ENCODE measurements at places on chromosomes 7 and 10. TPM values are rescaled to one million over a fixed set of nuclear protein-coding genes. Genes with fewer than 3 reads are reported as not detected.
A peak's percentile ranks its signal among the peaks of the same experiment; 100 is the strongest.

DNA sequence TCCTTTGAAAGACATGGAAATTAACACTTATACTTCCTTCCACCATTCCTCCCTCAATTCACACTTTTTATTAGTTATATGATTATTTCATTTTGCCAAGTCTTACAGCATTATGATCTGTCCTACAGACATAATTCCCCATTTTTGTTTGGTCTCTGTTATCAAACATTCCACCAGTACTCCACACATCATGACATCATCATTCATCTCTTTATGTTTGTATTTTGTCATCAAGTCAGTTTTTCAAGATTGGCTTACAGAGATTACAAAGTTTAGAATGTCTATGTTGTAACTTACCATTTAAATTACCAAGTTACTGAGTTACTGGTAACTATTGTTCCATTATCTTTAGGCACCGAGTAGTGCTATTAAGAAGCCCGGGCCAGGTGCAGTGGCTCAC lies 150.2 kb downstream of the HTR7 start:
- H3K4me3 ChIP-seq = no peak overlapping the region
- no peaks in the 10 kb centered on the region for H3K4me1 ChIP-seq
- no peak overlapping the region for H3K27ac ChIP-seq
- no peaks in the 10 kb centered on the region for H3K36me3 ChIP-seq
- peaks cover 4% of the 10 kb centered on the region for H3K27me3 ChIP-seq

Gene GHRHR
- not detected for total RNA-seq

DNA sequence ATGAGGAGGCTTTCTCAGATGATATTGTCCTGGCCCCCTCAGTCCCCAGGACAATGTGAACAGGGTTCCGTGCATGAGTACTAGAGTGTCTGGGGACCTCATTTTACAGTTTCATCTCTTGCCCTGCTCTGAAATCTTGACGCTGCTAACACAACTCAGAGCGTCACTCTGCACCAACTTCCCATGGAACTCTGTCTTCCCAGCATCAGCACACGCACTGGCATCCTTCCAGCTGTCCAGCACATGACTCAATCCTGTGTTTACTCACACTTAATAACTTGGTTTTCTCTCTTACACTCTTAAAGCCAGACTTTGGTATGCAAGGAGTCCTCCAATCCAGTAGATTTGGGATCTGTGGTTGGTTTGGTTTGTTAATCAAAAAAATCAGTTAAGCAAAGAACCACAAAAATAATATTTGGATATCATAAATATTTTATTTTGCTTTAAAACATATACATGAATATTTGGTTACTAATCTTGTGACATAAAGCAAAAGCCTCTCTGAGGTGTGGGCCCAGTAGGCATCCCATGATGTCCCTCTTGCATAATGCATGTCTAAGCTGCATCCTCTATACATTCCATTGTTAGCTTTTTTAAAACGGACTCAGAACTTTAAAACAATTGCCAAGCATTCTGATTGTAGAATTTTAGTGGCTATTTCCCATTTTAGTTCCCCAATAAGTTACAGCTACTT lies 131.0 kb downstream of the CXCL12 start:
- no peak overlapping the region for H3K4me3 ChIP-seq
- DNase-seq = peak; percentile 24
- H3K27ac ChIP-seq = no peak overlapping the region
- H3K4me1 ChIP-seq = no peaks in the 10 kb centered on the region
- H3K36me3 ChIP-seq = no peaks in the 10 kb centered on the region

DNA sequence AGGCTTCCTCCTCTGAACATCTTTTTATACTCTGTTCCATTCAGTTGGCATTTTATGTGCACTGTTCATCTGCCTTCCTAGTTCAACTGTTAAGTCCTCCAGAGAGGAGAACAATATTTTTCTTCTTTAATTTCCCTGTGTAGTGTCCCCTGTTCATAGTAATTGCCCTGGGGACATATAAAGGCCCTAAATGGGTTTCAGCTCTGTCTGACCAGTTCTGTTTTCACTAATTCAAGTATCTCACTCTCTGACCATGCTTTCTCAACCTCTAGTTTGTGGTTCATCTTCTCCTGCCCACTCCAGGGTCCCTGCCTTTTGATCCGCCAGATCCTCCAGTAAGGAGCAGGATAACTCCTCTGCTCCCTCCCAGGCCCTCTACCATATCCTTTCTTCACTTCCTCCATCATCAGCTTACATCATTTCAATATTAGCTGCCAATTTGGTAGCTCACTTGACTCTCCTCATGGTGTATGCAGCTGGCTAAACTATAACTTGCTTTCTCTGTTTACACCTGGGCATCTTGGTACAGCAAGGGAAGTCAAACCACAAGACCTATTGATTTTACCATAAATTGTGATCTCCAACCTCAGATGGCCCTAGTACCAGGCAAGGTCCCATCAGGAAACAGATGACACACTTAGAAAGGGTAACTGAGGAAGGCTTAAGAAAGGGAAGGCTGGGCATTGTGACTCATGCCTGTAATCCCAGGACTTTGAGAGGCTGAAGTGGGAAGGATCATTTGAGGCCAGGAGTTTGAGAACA lies 17.7 kb upstream of the C10orf67 start:
- no peak for DNase-seq
- no peaks in the 10 kb centered on the region for H3K27me3 ChIP-seq
- H3K4me3 ChIP-seq = no peak overlapping the region
- H3K27ac ChIP-seq = no peak overlapping the region
- H3K4me1 ChIP-seq = no peaks in the 10 kb centered on the region

Gene PON1
- 14.8 TPM for total RNA-seq

DNA sequence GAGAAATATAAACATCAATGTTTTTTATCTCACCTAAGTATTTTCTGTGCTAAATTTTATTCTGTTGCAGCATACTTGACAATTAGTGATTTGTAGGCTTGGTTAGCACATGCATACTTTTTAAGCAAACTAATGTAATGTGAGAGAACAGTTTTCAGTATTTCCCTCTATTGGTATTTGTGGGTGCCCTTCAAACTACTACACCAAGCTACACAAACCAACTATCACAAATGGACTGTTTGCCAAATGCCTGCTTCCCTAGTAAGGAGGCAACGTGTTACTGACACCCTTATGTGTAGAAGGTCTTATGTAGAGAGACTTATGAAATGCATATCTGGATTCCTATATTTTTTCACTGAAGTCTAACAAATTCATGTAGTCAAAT lies 98.4 kb upstream of the FZD1 start:
- DNase-seq = no peak
- no peak overlapping the region for H3K27ac ChIP-seq
- no peaks in the 10 kb centered on the region for H3K27me3 ChIP-seq
- H3K4me3 ChIP-seq = no peak overlapping the region

Measured in adrenal gland (tissue), 19 donors.